ENCODE measurements at places on chromosomes 3 and 15.

GRCh38 chr3:123757281-123757940 is 126.7 kb downstream of the MYLK start:
- DNase-seq: no peak

GRCh38 chr15:99566157-99566897 is 543 bp downstream of the MEF2A start:
- no peak for DNase-seq

DNA sequence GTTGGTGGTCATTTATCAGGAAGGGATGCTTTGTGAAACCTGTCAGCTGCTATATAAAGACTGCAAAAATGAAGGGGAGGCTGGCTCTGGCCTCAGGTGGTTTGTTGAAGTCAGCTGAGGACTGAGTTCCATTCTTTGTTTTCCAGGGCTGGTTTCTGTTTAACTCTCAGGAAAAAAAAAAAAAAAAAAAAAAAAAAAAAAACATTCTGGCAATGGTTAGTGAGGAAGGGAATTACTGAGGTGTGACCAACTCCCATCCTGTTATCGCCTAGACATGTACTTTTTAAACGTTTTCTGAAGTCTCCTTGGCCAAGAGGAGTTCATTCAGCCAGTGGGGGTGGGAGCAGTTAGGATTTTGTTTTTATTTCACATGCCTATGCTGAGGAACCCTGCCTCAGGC is 316.3 kb downstream of the OXSM start:
- no peak for DNase-seq

DNA sequence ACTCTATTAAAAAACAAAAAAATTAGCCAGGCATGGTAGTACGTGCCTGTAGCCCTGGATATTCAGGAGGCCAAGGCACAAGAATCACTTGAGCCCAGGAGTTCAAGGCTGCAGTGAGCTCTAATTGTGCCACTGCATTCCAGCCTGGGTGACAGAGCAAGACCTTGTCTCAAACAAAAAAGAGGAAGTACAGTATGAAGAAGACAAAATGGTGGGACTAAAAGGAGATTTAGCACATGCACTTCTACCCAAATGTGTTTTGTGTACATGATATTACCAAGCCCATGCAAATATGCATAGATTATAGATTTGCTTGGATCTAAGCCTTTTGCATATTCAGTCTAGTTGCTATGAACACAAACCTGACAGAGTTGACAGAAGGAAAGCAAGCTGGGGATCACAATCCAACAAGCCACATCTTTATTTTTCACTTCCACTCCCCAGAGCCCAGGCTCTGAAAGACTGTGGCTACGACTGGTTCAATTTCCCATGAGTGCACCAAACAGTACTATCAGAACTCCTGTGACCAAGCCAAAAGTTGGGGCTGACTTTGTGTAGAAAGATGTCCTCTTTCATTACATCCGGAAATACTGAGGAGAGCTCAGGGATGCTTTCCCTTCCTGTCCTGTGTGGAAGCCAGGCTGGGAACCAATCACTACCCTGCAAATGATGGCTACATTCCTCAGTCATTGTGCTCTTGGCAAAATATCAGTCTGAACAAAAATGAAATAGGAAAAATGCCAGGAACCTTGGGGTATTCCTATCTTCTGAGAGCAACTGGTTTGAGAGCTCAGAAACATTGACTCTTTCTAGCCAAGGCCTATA is 49.4 kb downstream of the TGM4 start:
- no peak for DNase-seq

DNA sequence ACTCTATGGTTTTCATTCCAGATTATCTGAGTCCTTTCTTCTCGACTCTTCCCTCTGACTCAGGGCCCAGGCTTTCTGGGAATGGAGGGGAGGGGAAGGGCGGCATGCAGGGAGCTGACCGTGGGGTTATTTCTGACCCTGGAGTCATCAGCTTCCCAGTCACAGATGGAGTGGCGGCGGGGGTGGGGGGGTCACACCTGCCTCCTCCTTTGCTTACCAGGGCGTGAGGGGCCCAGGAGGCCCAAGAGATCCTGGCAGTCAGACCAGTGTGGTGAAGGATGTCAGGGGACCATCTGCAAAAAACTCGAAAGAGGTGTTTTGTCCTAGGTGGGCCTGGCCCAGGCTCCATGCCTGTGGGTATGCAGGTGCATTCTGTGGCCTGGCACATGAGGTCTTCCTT is 996 bp upstream of the XIRP1 start:
- DNase-seq: no peak

DNA sequence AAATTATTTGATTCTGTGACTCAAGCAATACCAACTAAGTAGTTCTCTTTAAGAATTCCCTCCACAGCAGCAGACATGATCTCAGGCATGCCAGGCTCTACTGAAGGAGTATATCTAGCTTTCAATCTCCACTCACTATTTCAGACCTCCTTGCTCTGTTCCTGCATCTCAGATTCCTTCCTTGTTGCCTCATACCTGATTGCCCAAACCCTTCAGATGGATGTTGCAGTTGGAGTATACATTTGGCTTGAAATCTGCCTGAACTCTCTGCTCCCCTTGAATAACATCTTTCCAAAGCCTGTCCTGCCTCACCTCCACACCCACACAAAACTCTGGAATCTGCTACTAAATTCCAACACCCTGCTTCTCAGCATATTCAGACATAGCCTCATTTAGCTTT is 19.8 kb upstream of the TM4SF4 start:
- no peak for DNase-seq

Measured in CD4-positive, alpha-beta T cell treated with Interleukin-4 for 4 hours (primary cell).